NCI-H526 treated with DMSO at 0.1 percent for 48 hours (cell line): ENCODE measurements at places on chromosomes 12 and 14.

GRCh38 chr14:55410876-55411275 is 754 bp downstream of the ATG14 start:
- DNase-seq = no peak

- DNase-seq = no peak
Measured at GRCh38 chr12:124487066-124487833, 80.2 kb downstream of the NCOR2 start.

GRCh38 chr12:63862187-63862968 is 17.9 kb downstream of the SRGAP1 start:
- no peak for DNase-seq

GRCh38 chr12:55929306-55929791 is 1.6 kb upstream of the DGKA start:
- no peak for DNase-seq

- DNase-seq = no peak
Measured at GRCh38 chr12:114404926-114405518, 922 bp downstream of the TBX5 start.

- no peak for DNase-seq
Measured at GRCh38 chr14:53757732-53758131, 198.9 kb downstream of the BMP4 start.

- no peak for DNase-seq
Measured at GRCh38 chr14:34043627-34044372, 92.9 kb upstream of the EGLN3 start.

GRCh38 chr14:84579292-84579691 is 950.7 kb upstream of the FLRT2 start:
- DNase-seq = no peak

DNA sequence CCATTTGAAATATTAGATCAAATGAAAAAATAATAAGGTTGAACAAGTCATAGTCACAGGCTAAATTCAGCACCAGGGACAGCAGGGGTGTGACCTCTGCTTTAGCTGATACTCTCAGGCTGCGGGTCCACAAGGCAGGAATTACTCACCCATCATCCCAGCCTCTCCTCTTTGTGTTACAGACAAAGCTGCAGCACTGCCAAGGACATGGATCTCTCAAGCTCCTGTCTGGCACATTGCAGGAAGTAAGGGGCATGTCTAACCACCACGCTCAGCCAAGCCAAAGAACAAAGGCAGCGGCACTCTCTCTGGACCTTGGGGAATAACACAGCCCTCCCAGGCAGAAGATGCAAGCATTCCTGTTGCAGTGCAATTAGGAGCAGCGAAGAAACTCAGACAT is 783.8 kb downstream of the VRK1 start:
- no peak for DNase-seq

DNA sequence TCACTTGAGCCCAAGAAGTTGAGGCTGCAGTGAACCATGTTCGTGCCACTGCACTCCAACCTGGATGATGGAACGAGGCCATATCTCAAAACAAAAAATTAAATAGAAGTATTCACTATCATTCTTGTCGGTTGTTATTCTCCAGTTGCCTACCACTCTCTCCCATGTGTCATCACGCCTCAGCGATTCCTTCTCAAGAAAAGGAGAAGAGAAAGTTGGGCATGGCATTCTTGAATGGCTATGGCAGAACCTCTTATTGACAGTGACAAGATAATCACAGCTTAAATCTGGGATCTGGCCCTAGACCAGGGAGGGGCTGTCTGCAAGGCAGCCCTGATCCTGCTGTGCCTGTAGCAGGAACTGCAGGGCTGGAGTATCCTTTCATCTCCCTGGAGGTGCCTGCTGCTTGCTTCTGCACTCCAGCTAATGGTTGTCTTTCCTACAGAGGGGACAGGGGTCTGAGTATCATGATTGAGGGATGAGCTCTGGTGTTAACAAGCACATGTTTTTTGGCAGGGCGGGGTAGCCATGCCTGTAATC is 12.8 kb upstream of the MLEC start:
- no peak for DNase-seq

- no peak for DNase-seq
Measured at GRCh38 chr12:59594943-59595500, 807 bp upstream of the SLC16A7 start.

- no peak for DNase-seq
Measured at GRCh38 chr14:89952576-89952975, 2.0 kb downstream of the EFCAB11 start.

DNA sequence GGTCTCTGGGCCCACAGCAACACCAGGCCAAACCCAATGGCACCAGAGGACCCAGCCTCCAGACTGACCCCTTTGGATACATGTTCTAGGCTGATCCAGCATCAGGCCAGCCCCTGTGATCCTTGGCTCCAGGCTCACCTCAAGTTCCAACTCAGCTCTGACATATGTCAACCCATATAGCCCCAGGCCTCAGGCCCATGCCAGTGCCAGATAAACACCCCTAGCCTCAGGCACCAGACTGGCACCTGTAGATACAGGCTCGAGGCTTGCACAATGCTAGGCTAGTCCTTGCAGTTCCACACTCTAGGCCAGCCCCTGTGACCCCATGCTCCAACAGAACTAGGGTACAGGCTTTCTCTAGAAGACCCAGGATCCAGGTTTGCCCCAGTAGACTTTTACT is 287.5 kb downstream of the KCNC2 start:
- no peak for DNase-seq

DNA sequence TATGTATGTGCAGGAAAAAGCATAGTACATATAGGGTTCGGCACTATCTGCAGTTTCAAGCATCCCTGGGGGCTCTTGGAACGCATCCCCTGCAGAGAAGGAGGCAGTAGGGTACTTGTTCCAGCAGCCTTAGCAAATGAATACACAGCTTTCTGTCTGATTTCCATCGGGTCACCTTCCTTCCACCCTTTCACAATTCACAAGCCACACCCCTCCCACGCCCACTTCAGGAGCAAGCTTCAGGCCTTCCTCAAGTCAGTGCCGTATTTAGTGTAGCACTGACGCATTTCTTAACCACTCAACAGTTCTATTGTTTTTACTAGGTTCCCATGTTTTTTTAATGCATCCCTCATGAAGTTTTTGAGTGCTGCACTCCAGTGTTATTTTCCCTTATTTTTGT is 64.2 kb downstream of the CLMN start:
- peak; percentile 97 for DNase-seq

DNA sequence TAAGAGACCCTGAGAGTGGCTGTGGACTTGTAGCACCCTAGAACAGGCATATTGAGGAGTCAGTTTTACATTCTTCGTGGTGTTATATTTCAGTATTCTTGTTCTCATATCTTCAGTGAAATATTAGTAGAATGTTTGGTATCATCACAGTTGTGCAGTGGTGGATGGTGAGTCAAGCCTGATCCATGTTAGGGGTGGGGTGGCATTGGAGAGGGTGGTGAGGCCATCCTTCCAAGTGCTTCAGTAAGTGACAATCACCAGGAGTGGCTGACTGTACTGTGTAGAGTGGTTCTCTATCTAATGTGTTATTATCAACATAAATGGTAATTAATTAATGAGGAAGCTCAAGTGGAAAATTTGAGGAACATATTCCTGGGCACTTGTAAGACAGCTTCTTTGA is 197.7 kb upstream of the SLC16A7 start:
- DNase-seq = no peak

DNA sequence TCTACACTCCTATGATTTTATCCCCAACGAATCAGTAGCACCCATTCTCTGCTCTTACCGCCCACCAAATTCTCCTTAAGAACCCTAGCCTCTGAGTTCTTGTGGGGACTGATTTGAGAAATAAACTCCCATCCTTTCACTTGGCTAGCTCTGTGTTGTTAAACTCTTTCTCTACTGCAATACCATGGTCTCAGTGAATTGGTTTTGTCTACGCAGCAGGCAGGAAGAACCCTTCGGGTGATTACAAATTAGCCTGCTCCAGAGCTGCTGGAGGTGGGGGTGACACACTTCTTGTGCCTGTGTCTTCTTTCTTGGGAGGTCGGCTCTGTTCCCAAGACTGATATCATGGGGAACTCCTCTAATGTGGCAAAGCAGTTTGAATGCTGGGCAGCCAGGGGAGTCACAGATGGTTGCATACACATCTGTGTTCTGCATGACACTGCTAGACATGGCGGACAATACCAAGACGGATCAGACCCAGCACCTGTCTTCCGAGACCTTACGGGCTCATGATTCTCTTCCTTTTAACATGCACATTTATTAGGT is 1.6 kb upstream of the C1S start:
- no peak for DNase-seq

GRCh38 chr12:15268927-15269552 is 47.8 kb upstream of the RERG start:
- DNase-seq = peak; percentile 65

DNA sequence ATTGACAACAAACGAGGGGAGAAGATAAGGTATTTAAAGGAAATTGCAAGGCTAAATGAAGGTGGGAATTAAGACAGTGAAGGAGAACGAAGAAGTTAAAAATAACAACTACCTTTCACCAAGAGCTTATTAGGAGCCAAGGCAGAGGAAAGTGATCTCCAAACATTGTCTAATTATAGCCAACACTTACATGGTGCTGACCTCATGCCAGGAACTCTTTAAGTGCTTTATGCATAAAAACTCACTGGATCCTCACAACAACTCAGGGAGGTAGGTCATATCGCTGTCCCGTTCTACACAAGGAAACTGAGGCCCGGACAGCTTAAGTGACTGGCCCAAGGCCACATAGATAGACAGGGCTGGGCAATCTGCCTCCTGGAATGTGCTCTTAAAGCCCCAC is 19.5 kb downstream of the TAMALIN start:
- DNase-seq = no peak

DNA sequence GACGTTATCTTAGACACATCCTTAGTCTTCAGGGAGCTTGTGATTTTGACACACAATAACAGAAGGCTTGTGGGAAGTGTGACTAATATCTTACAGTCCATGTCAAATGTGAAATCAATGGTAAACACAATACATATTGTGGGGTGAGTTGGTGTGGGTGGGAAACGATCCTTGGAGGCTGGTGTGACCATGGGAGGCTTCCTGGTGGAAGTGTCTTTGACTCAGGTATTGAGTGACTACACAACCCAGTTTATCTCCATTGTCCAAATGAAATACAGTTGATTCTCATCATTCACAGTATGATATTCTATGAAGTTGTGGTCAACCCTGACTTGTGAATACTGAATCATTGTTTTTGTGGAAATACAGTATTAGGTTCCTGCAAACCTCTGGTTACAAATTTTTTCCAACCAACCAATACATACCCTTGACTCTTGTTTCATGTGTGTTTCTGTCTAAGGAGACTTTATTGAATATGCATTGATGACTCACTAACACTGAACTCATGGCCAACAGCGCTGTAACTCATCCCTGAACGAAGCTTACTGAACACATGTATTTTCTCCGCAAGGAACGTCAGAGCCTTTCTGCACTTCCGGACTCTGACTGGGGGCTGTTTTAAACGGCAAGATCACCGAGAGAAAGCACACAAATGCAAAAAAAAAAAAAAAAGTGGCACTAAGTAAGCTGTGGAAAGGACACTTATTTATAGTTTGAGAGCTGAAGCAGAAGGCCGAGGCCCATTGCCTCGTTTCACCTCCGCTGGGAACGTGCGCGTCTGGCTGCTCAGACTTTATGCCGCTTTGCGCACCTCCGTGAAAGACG is 59.0 kb downstream of the CLMN start:
- no peak for DNase-seq

- no peak for DNase-seq
Measured at GRCh38 chr12:7113389-7113871, 4.4 kb upstream of the C1RL start.

DNA sequence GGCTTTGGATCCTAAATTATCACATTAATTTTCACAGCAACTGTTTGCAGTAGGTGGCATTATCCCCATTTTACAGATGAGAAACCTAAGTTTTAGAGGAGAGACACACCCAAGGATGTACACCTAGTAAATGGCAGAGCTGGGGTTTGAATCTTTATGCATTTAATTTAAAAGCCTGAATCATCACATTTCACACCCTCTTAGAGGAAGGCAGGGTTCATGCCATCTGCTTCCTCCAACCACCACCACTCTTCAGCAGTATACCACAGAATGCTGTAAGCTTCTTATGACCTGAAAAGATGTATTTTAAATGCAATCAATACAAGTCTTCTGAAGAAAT is 90.3 kb downstream of the CRADD start:
- DNase-seq = no peak

DNA sequence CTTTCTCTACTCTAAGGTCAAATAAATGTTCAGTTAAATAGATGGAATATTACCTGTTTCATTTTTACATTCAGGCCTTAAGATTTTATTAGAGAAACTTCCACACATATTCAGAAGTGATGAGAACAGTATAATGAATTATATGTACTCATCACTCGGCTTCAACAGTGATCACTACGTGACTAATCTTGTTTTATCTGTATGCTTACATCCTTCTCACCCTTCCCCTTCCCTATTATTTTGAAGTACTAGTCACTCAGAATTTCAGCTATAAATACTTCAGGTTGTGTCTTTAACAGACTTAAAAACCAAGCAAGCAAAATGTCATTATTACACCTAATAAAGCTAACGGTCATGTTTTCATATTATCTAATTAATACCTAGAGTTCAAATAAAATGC is 34.9 kb downstream of the ETV6 start:
- no peak for DNase-seq

- no peak for DNase-seq
Measured at GRCh38 chr12:121483949-121484348, 84.0 kb downstream of the RNF34 start.

DNA sequence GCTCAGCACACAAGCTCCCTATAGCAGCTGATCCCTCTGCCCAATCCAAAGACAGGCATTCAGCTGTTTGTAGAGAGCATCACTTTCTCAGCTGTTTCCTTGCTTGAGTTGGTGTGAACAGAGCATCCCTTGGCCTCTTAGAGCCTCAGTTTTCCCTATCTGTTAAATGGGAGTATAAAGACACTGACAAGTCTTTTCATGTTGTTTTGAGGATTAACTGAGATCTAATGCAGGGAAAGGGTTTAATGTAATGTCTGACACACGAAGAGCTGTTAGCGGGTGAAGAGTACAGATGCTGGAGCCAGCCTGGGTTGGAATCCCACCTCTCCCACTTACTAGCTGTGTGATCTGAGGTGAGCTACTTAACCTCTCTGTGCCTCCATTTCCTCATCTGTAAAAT is 149.5 kb downstream of the PHETA1 start:
- DNase-seq = no peak

GRCh38 chr12:120639771-120640721 is at the start of gene CABP1:
TSS of gene CABP1 (plus strand) at chr12:120640626. CDS start at chr12:120640686, 60 bp downstream.
- peak; percentile 26 for DNase-seq

GRCh38 chr12:45601888-45602287 is 127.6 kb upstream of the ARID2 start:
- DNase-seq = no peak

DNA sequence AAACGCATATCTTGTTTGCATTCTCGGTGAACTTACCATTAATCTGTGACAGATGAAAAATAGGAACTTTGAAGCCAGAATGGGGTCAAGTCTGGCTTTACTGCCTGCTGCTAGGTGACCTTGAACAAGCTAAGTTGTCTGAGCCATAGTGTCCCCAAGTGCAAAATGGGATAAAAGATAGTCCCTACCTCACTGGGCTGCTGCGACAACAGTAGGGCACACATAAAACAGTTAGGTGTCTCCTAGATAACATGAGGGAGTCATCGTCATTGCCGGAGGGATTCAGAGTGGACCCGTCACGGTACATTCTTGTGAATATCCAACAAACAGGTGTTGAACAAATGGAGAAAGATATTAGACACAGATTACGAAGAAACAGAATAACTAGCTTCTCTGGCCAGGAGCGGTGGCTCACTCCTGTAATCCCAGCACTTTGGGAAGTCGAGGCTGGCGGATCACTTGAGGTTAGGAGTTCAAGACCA is 71.2 kb downstream of the NINJ2 start:
- DNase-seq = no peak
